ENCODE measurements at places on chromosomes 7 and 10.

DNA sequence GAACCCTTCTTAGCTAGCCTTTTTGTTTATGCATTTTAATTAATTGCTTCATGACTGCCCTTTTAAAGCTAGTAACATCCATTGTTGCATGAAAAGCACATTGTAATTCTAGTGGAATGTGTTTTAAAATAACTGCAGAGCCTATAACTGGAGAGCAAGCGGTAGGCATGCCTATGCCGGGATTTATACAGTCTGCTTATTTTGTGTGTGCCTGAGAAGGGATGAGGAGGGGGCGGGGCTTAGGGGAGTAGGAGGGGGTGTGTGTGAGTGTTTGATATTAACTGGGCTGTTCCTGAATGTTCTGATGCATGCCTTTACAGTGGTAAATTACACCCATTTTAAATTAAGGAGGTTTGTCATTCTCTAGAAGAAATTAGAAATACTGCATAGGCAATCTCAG, 208.1 kb downstream of the TCF7L2 start:
- no peak for DNase-seq

- DNase-seq = no peak
These were observed 19.5 kb upstream of the ITPRID1 start for GRCh38 chr7:31494421-31494820.

GRCh38 chr10:88107296-88108097, 244.1 kb downstream of the PTEN start:
- peak; percentile 73 for DNase-seq

DNA sequence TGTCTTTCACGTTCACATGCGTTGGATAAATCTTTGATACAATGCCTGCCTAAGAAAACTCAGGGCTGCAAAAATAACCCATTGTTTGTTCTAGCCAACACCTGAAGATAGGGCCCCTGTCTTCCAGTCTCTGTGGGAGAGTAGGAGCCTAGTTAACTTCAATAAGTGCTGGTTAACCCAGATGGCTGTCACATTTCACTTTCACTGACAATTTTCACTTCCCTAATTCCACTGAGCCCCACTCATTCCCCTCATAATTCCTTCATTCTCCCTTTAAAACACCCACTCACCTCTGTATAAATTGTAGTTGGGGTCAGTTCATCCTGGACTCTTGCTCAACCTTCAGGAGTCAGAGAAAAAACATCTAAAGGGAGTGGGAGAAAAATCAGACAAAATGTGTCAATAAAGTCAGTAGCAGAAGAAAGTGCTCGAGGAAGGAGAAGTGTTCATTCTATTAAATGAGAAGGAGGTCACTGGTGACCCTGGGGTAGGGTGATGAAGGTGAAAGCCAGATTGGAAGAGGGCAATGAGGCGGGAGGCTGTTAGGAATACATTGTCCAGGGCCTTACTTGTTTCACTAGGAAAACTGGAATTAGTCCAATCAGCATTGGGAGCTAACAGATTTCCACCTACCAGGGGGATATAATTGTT, 51.2 kb upstream of the ABI1 start:
- DNase-seq = peak; percentile 38

DNA sequence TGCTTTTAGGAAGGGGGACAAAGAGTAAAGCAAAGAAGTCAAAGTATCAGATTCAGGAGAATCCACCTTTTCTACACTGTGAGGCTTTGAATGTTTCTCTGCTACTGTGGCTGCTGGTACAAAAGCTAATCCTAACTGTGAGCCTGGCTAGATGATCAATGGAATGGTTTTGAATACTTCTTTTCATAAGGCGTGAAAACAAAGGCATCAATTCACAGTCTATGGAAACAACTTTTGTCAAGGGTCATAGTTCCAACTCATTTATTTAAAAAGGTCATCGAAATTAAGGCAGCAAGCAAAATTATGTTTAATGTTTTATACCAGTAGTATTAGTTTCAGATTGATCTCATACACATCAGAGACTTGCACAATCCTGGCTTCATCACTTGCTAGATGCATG, 118.1 kb downstream of the CTTNBP2 start:
- DNase-seq = no peak

- peak; percentile 48 for DNase-seq
These were observed 27.4 kb downstream of the LRRC4 start for GRCh38 chr7:128003787-128004186.

DNA sequence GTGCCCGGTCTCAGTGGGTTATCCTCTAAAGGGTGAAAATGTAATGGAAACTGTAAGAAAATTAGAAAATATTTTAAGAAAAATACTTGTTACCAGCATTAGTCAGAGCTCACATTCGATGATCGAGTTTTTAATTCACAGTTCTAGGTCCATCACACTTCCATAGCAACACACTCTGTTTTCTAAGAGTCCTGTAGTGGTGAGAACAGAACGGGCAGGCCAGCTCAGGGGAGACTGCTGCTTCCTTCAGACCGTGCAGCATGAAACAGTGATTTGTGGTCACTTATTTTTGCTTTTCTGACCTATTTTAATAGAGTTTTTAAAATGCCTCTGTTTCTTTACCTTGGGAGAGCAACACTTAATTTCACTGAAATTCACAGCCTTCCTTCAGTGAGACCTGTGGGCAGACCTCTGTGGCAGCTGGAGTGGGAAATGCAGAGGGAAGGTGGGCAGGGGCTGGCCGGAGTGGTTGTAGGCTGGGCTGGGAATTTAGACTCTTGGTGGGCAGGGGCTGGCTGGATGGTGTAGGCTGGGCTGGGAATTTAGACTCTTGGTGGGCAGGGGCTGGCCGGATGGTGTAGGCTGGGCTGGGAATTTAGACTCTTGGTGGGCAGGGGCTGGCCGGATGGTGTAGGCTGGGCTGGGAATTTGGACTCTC, 1.5 kb downstream of the SUN1 start:
- no peak for DNase-seq

- DNase-seq = no peak
These were observed 25.6 kb upstream of the GRID1 start for GRCh38 chr10:86391986-86392722.

DNA sequence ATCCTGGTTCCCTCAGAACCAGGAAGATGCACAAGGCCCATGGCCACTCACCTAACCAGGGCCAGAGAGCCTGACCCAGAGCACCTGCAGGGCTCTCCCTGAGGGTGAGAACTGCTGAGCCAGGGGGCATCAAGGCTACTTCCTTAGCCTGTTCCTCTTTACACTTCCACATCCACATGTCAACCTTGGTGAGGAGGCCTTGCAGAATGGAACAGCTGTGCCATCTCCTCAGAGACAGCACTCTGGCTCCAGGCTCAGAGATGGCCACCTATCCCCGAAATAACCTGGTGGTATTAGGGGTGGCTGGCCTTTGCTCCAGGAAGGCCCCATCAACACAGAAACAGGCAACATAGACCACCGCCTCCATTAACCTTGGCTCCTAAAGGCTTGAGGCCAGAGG, 473.0 kb downstream of the RPS24 start:
- no peak for DNase-seq

DNA sequence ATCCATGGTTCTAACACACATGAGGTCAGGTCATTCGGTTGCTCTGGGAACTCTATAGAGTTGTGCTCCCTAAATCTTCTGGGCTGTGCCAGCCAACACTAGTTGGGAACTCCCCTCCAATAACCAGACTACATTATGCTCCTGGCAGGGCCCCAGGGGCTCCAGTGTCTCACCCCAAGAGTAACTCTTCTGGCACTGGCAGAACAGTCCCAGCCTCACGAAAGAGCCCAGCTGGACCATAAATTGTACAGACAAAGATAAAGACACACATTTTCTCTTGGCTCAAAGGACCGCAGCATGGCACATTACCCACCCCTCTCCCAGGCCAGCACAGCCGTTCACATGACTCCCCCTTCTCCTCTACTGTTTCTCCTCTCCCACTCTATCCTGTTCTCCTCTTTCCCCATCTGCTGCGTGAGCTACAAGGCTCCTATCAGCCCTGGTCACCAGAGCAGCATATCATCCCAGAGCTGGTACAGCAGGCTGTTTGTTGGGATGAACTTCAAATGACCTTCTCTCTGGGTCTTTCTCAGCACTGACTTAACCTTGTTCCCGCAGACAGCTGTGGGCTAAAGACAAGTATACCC, 230.6 kb downstream of the PLXNA4 start:
- no peak for DNase-seq

- DNase-seq = no peak
These were observed 266.0 kb downstream of the C7orf25 start for GRCh38 chr7:42645906-42646305.

DNA sequence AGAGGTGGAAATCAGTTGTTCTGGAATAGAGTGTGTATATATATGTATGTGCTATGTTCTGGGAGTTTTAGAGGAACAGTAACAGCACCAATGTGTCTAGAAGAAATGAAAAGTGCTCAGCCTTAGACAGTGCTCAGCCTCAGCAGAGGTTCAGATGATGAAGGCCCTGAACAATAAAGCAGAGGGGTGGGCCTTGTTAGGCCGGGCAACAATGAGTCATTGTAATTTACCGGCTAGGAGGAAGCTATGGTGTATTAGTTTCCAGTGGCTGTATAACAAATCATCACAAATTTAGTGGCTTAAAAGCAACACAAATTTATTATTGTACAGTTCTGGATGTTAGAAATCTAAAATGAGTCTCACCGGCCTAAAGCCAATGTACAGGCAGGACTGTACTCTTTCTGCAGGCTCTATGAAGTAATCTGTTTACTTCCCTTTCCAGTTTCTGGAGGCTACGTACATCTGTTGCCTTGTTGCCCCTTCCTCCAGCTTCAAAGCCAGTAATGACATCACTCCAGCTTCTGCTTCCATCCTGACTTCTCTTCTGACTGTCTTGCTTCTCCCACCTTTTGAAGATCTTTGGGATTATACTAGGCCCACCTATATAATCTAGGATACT, 84.6 kb downstream of the CH25H start:
- peak; percentile 83 for DNase-seq

DNA sequence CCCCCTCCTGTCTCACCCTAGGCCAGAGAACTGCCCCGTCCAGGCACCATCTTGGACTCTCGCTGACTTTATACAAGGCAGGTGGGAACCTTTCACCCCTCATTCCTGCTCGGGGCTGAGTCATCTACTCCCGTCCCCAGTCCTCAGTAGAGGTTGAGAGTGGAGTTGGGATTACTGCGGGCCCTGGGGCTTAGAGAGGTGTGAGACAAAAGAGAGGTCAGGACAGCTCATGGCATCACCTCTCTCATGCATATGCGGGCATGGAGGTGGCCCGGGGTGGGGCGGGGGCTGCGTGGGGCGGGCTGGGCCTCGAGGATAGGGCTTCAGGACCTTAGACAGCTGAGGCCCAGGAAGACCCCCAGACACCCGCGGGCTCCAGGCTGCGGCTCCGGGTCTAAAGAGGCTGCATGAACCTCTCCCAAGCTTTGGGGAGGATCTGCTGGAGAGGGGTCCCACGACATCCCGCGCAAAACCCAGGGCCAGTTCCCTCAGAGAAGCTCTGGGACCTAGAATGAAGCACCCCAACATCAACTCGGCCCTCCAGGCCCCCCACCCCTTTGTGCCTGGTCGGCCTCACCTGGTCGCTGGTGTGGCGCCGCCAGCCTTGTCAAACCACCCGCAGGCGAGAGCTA, 317 bp downstream of the PDZD7 start:
- DNase-seq = no peak

Measured in suppressor macrophage treated with lipopolysaccharide for 1 hour (primary cell).